NCI-H1105 (cell line): ENCODE measurements at places on chromosomes 2 and 18.

- DNase-seq, result no peak
These were observed 73.9 kb downstream of the TWIST2 start for GRCh38 chr2:238921681-238922319.

- DNase-seq, result no peak
These were observed 57.4 kb upstream of the LAPTM4A start for GRCh38 chr2:20108655-20109396.

GRCh38 chr2:62741954-62742722 lies 36.6 kb downstream of the EHBP1 start:
- DNase-seq, result no peak

DNA sequence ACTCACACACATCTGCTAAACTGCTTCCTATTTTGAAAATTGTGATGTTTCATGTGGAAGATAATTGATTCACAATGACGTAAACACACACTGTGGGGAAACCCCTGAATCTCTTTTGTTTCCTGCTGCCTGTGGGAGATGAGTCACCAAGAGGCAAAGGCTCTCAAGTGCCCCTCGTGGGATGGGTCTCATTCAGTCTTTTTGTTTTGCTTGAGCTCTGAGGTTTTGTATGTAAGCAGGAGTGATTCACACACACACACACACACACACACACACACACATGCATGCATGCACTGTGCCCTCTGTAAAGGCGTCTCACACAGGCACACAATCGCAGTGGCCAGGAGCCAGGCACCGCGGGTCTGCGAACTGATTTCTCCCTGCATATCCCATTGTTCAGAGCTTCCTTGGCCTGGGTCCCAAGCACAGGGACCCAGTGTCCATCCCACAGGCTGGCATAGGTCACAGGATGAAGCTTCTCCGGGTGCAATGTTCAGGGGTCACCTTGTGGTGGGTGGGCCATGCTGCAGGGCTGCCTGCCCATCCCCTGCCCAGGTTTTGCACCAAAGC lies 12.1 kb upstream of the ARHGEF4 start:
- no peak for DNase-seq

GRCh38 chr2:216179015-216179414 lies 69.9 kb downstream of the XRCC5 start:
- no peak for DNase-seq

- DNase-seq, result no peak
These were observed 7.7 kb upstream of the DNMT3A start for GRCh38 chr2:25349397-25349796.

- DNase-seq, result no peak
These were observed 41.3 kb downstream of the ALK start for GRCh38 chr2:29880084-29880483.

DNA sequence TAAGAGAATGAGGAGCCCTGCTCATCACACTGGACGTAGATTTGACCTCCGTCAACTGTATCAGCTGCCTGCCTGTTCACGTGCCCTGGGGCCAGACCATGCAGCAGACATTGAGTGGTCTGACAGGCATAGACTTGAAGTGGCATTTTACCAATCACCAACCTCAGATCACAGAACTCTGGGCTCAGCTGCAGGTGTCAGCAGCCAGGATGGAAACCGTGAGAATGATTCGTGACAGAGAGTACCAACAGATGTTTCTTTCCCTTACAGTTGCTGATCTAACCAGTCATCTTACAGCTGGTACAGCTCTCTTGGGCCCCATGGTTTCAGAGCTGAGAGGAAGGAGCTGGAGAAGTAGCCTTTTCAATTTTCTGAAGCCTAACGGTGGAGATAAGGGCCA lies 148.9 kb downstream of the EN1 start:
- DNase-seq, result no peak

DNA sequence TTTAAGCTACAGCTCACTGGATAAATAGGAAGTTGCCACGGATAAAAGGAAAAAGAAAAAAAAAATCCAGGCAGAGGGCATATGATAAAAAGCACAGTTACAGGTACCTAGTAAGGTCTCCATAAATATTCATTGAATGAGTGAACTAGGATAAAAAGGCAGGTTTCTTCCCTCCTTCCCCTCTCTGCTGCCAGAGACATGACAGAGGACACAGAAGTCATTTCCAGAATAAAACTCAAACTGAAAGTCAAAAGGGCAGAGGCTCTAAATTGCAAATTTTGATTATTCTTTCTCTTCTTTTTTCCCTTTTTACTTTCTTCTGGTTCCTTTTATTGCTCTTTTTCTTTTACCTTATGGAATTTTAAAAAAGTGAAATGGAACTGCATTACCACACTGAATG lies 7.7 kb downstream of the CD302 start:
- no peak for DNase-seq
